ENCODE measurements at places on chromosomes 7 and 10. TPM values are rescaled to one million over a fixed set of nuclear protein-coding genes. Genes with fewer than 3 reads are reported as not detected.

DNA sequence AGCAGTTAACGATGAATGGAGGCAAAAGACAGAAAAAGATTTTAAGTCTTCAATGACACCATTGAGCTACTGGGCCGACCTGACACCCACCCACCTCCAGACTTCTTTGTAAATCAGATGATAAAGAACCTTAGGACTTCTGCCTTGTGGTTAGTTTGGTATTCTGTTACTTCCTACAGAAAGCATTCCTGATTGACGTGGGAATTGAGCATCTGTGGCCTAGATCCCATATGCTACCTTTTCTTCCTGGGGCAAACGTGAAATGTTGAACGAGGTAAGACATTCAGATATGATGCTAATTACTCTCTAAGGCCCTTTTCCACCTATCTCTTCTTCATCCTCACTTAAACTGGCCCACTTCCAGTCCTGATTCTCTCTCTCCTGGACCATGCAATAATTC lies 10.2 kb downstream of the PRLHR start:
- no peak for DNase-seq

The TMEM140 gene
- 5.2 TPM for total RNA-seq

DNA sequence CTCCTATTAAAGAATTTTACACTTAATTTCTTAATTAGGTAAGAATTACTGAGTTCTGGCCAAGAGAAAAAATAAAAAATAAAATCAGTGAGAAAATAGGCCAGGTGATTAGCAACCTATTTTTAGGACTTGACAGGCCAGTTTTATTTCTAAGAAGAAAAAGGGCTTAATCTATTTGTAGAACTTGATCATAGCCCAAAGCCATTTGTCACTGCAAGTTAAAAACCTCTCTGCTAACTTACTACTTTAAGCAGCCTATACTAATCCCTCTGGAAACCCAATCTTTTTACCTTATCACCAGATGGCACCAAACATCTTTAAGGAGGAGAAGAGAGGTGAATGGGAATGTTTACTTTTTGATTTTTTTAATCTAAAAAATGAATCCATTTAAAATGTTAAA lies 222.1 kb upstream of the RHOBTB1 start:
- DNase-seq: no peak

DNA sequence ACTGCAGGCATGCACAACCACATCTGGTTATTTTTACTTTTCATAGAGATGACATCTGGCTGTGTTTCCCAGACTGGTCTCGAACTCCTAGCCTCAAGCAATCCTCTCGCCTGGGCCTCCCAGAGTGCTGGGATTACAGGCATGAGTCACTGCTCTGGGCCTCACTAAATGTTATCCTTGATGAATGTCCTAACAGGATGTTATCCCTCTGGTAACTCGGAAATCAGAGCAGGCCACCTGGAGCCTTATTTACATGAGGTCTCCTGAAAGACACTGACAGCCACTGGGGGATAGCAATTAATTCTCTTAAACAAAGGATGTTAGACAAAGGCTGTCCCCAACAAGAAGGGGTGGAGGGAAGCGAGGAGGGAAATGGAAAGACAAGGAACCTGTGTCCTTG lies 4.5 kb upstream of the ZNF438 start:
- DNase-seq: peak; percentile 43

The FGL2 gene
- 0.86 TPM for total RNA-seq

- DNase-seq: peak; percentile 54
Observed at GRCh38 chr10:14822879-14823755, 14.7 kb downstream of the CDNF start.
